Renal cortical epithelial cell (primary cell): ENCODE measurements at places on chromosomes 1 and 21.

DNA sequence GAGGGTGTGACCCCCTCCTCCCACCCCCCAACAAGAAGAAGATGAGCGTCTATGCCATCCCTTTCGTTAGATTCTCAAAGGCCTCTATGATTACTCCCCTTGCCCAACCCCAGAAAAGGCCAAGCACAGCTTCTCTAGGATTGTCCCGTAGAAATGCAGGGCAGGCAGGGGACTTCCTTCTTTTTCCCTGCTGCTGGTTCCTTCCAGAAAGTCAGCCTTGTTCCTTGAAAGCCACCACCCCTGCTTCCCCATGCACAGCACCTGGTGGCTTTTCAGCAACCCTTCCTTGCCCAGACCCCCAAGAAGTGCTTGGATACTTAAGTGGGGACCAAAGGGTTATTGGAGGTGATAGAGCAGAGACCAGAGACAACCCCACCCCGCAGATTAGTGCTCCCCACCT, 75.1 kb downstream of the ARHGEF10L start:
- no peak for DNase-seq

DNA sequence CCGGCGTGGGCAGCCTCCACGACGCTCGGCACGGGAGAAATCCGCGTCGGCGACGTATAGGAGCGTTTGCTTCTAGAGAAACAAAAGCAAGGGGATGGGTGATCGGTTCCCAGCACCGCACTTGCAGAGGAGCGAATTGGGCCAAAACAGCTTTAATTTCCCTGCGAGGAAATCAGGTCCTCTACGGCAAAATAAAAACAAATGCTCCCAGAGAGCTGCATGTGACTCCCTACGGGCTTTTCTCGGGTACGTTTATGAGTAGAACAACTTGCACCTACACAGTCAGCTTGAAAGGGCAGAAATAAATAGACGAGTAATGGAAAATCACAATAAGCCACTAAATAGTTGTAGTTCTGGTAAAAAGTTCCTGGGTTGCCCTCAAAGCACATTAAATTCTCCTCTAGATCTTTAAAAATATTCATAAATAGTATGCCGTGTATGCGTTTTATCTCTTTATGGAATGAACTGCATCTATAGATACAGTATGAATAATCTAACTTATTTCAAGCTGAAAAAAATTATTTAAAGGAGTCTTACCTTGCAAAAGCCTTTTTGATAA, 1.2 kb downstream of the NHLH2 start:
- DNase-seq = no peak

DNA sequence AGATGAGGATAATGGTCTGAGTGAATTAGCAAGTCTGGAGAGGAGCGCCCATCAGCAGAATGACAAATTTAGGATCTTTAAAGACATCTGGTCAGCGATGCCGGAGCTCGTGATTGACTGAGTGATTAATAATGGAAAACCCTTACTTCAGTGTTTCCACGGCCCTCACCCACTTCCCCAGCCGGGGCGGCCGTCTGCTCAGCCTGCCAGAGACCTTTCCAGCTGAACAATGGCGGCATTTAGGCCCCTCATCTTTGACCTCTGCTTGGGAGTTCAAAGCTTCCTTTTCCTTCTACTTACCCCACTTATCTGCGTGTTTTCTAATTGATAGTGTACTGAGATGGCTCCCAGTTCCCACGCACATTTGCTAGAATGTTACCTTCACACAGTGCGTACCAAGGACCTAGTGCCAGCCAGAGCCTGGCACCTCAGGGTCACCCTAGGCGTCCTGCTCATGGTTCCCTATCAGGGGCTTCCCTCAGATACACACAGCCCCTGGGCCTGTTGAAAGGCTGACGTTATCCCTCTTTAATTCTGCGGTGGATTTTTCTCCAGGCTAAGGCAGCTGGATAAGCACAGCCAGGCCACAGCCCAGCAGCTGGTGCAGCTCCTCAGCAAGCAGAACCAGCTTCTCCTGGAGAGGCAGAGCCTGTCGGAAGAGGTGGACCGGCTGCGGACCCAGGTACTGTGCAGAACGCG, 232.8 kb downstream of the SDCCAG8 start:
- no peak for DNase-seq

DNA sequence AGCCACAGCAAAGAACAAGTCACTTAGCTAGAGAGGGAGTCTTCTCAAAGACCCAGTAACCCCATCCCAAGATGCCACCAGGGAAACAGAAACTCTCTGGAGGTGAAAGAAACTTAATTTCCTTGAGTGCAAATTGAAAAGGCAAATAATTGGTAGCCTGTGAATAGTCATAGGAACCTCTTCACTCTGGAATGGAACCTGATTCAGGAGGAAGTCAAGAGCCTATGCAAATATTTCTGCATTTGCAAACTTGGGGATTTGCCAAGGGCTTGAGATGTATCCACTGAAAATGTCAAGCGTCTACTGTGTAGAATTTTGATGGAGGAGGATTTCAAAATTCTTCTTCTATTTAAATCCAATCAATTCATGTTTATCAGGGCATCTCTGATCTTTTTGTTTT, 5.7 kb downstream of the HIVEP3 start:
- no peak for DNase-seq
